ENCODE measurements at places on chromosomes 2 and 18.

GRCh38 chr2:148819019-148819585 is 55.9 kb upstream of the KIF5C start:
- no peak for DNase-seq

- DNase-seq = no peak
Observed at GRCh38 chr18:74333091-74333490, 17.5 kb downstream of the C18orf63 start.

GRCh38 chr2:64485331-64485730 is 31.4 kb downstream of the LGALSL start:
- DNase-seq = no peak

GRCh38 chr2:222950638-222951285 is 89.9 kb downstream of the ACSL3 start:
- DNase-seq = no peak

- no peak for DNase-seq
Observed at GRCh38 chr2:143121957-143122356, 7.3 kb upstream of the ARHGAP15 start.

GRCh38 chr18:23235860-23236259 is 100.6 kb downstream of the CABLES1 start:
- no peak for DNase-seq

Data from LNCaP clone FGC (cell line).